ENCODE measurements at places on chromosomes 2 and 18.

- DNase-seq: no peak
Measured at GRCh38 chr2:11007331-11008264, 95.9 kb downstream of the KCNF1 start.

- DNase-seq: no peak
Measured at GRCh38 chr2:100935372-100935752, 66.7 kb upstream of the RPL31 start.

- DNase-seq: no peak
Measured at GRCh38 chr2:41657226-41657625, 390.6 kb upstream of the PKDCC start.

GRCh38 chr2:71559080-71559827 lies 105.9 kb downstream of the DYSF start:
- DNase-seq: no peak

- DNase-seq: no peak
Measured at GRCh38 chr2:177422271-177422670, 29.7 kb downstream of the AGPS start.

GRCh38 chr18:8615397-8616027 lies 6.3 kb downstream of the RAB12 start:
- no peak for DNase-seq

DNA sequence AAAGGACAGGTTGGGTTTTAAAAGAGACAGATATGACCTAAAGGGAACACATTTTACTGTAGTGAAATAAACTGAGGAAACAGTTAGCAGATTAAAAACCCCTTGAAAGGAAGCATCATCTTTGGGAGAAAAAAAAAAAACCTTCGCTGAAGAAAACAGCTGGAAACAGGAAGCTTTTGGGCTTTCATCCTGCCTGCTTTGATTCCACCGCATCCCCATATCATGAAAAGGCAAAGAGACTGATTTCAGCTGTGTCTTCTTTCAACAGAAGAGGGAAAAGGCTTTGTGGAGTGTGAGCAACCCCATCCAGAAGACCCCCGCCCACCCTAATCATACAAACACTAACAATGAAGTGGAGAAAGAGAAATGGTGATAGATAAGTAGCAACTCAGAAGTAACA lies 86.4 kb downstream of the TCF4 start:
- no peak for DNase-seq

DNA sequence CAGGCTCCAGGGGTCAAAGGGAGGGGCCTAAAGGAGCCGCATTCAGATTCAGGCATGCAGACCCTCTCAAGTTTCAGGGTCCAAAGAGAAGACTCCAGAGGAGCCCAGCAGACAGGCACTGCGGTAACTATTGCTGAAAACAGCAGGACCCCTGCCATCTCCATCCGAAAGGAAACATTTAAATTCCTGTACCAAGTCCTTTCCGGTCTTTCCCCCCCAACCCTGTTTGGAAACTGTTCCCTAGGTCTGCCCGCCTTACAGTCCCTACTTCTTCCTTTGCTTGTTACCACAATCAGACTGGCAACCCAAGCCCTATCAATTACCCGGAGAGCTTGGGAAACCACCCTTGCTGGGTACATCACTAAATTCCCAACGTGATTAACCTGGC lies 82.0 kb downstream of the DNMT3A start:
- no peak for DNase-seq

DNA sequence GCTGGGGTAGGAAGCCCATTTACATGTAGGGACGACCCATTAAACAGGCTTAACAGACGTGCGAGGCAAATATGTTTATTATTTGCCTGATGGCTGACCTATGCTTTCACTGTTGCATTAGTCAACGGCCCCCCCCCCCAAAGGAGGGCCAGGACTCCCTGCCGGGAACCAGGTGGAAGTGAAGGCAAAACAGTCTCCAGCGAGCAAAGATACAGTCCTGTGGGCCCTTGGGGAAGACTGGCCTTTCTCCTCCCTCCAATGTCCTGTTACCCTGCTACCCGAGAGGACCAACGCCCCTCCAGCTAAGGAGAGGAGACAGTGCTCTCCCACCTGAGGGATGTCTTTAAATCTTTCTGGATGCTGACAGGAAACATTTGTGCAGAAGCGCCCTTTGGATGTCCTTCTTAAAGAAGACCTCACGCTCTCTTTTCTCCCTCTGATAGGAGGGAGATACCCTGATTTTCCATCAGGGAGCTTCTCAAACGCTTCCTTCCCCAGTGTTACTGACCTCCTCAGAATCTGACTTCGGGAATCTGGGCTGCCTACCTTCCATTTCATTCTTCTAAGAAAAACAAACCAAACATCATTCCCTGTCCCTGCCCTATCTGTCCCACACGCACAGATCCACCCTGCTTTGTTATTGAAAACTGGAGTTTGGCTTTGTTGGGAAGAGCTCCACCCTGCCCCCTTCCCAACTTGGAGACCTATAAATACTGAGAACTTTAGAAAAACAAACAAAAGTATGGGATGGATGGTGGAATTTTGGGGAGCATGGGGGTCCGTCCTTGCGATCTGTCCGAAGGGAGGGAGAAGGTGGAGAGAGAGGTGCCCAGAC lies 135.9 kb upstream of the SIX3 start:
- DNase-seq: no peak

Measured in activated T-cell treated with anti-CD3 and anti-CD28 coated beads for 1 hour (primary cell).